ENCODE measurements at places on chromosomes 2 and 18.

DNA sequence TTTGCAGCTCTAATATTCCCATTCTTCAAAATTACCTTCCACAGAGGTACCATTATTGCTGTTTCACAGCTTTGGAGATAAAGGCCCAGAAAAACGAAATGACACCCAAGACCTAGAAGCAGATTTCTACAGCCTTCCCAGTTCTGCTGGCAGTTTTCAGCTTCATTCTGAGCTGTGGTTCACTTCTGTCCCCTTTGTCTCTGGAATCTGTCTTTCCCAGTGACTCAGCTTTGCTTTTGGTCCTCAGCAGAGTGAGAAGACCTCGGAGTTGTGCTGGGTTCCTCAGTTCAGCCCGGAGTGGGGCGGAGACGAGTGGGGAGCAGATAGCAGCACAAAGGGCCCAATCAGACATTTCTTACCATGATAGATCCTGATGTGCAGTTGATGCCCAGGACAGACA, 180.7 kb upstream of the CXCR4 start:
- no peak for DNase-seq

DNA sequence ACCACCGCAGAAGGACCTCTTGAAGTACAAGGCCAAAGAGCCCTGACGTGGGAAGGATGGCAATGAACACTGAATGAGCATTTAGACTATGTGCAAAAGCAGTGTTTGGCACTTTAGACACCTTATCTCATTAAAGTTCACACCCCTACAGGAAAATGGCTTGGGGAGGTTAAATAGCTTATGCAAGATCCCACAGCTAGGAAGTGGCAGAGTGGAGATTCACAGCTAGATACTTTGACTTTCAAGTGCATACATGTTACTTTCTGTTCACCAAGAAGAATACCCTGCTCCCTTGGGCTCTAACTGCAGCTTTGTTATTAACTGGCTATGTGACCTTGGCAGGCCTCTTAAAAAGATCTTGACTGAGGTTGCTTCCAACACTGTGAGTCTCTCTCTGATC, 58.2 kb downstream of the ICOS start:
- DNase-seq = no peak

GRCh38 chr2:73999881-74000597, 15.3 kb downstream of the TET3 start:
- DNase-seq = no peak

GRCh38 chr2:71333619-71334018, 2.0 kb downstream of the ZNF638 start:
- DNase-seq = no peak

DNA sequence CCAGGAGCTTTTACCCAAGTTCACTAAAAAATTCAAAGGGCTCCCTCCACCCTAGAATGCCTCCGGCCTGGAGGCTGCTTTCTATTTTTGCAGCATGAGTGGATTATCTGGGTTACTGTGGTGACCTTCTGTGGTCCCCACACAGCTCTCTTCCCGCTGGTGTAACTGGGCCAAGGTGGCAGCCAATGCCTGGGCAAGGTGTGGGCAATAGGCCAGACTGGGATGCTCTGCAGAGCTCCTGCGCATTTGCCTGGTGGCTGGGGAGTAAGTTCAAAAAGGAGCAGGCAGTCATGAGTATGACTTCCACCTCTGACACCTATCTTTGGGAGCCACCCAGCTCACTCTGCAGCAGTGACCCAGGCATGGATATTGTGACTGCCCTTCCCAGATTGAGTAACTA, 130.5 kb upstream of the SPRED2 start:
- no peak for DNase-seq

DNA sequence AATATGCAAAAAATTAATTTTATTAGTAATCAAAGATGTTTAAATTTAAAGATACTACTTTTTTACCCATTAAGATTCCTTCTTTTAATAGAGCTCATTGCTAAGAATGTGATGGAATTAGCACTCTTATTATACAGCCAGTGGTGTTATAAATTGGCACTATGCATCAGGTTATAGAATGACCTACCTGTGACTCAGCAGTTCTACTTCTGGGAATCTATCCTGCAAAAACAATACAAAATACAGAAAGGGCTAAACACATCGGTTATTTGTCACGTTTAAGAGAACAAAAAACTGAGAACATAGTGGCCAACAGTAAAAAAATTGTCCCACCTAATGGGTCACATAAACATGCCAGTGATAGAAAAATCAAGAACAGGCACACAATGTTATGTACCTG, 9.4 kb upstream of the ADD2 start:
- no peak for DNase-seq

- no peak for DNase-seq
Observed at GRCh38 chr2:65450810-65451209, 18.4 kb upstream of the SPRED2 start.

- DNase-seq = no peak
Observed at GRCh38 chr2:79189465-79189864, 29.9 kb upstream of the REG3A start.

GRCh38 chr2:176415937-176416499, 146.8 kb downstream of the MTX2 start:
- DNase-seq = no peak

DNA sequence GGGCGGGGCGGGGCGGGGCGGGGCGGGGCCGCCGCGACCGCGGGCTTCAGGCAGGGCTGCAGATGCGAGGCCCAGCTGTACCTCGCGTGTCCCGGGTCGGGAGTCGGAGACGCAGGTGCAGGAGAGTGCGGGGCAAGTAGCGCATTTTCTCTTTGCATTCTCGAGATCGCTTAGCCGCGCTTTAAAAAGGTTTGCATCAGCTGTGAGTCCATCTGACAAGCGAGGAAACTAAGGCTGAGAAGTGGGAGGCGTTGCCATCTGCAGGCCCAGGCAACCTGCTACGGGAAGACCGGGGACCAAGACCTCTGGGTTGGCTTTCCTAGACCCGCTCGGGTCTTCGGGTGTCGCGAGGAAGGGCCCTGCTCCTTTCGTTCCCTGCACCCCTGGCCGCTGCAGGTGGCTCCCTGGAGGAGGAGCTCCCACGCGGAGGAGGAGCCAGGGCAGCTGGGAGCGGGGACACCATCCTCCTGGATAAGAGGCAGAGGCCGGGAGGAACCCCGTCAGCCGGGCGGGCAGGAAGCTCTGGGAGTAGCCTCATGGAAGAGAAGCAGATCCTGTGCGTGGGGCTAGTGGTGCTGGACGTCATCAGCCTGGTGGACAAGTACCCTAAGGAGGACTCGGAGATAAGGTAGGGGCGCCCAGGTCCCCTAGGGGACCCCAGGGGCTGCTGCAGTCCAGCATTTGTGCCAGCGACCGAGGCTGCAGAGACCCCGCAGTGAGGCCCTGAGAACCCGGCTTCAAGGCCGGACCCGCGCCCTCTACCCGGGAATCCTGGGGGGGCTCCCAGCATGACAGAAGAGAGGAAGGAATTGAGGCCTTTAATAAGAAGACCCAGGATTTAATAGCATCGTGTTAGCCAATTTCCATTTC, at the start of gene KHK:
Gene KHK (plus strand): TSS at position 49 of the 870 bp plus-strand sequence. CDS start 488 bp downstream, at position 537.
- peak; percentile 22 for DNase-seq

GRCh38 chr18:76610933-76611749, 116.1 kb upstream of the ZNF516 start:
- no peak for DNase-seq

DNA sequence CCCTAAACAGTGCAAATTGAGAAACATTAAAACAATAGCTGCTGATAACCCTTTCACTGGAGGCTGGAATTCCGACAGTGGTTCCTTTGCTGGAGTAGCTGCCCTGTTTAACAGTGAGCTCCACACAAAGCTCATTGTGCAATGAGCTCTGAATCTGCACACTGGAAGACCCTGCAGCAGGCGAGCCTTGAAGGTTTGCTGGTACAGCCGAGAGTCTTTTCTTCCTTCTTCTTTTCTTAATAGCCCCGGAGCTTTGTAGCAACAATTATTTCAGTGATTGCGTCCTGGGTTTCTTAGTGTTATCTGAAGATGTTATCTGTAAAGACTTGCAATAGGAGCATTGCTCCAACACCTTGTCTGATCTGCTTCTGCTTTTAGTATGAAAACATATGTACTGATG, 50.8 kb upstream of the CXCR4 start:
- DNase-seq = no peak

- DNase-seq = no peak
Observed at GRCh38 chr2:229931241-229931640, 8.9 kb downstream of the FBXO36 start.

DNA sequence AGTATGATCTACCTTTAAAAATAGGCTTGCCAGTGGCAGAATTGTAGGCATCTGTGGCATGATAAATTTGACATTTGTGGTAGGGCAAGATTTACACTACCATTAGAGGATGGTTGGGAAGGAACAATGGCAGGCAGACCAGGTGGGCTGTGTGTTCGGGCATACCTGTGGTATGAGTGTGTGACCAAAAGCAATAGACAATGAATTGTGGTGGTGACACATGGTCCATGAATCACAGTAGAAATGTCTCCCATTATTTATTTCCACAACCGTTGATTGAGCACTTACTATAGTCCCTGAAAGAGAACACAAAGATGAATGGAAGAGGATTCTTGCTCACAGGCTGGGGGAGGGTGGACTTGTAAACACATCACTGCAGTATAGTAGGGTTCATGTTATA, 29.9 kb upstream of the RUFY4 start:
- DNase-seq = no peak

DNA sequence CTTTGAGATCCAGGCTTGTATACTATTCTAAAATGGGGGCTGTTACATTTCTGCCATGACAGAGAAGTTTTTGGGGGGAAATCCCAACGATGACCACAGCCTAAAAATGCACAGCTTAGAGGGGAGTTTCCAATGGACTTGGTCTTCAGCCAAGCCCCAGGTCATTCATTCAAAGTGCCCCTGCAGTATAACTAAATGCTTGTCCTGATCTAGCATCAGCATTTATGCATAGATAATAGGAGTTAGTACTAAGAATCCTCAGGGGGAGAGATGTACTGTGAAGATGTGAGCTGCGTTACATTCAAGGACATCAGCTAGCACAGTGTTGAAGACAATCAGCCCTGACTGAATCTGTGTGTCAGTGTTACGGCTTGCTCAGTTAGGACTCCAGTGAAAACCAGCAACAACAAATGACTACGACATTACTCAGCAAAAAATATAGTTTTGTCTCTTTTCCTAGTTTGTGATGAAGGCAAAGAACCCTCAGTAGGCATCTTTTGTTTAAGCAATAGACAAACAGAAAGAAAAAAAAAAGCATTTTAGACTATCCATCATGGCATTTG, 160.9 kb downstream of the ZEB2 start:
- no peak for DNase-seq

DNA sequence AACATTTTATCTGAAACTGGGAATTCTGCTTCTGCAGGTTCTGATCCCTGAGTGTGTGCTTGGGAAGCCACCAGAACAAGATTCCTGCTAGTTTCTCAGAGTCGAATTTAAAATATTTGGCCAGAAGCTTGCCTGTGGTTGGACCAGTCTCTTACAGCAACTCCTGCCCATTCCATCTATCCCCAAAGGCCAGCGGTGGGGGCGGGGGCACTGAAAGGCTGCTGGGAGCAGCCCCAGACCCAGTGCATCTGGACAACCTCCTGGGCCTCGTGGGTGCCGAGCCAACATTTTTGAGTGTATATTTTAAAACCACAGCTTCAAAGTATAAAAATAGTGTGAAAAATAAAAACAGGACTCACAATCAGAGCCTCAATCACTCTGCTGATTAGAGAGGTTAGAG, 38.6 kb upstream of the ZFP36L2 start:
- no peak for DNase-seq

GRCh38 chr2:30262716-30263309, 31.5 kb downstream of the LBH start:
- no peak for DNase-seq

- DNase-seq = no peak
Observed at GRCh38 chr2:102839668-102840388, 78.0 kb downstream of the TMEM182 start.

- DNase-seq = no peak
Observed at GRCh38 chr2:142981069-142981378, 103.6 kb downstream of the KYNU start.

DNA sequence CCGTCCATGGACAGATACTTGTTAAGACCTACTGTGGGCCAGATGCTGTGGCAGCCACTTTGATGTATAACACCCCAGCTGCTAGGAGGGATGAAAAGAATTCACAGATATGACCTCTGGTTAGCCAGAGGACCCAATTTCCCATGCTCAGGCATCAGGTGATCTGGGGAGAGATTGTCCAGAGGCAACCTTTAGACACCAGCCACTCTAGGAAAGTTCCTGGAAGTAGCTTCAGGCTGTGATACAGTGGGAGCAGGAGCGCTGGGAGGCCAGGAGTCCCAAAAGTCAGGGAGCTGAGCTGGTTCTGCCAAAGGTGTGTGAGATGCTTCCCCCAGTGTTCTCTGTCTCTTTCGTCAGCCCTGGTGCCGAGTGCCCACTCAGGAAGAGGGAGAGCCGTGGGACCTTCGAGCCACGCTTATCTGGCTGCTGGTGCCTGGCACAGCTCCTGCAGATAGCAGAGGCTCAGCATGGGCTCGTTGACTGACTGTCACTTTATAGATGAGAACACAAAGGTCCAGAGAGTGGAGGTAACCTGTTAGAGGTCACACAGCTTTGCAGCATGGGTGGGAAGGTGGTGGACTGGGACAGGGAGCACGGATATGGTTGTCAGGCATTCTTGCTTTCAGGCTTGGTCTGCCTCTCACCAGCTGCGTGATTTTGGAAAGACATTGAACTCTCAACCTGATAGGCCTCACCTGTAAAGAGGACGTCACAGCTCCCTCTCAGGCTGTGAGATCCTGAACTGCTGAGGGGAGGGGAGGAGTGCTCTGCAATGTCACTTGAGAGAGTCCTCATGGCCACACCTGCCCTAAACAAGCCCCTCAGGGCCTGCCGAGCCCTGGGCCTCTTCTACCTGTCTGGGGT, 7.8 kb upstream of the RALB start:
- no peak for DNase-seq

DNA sequence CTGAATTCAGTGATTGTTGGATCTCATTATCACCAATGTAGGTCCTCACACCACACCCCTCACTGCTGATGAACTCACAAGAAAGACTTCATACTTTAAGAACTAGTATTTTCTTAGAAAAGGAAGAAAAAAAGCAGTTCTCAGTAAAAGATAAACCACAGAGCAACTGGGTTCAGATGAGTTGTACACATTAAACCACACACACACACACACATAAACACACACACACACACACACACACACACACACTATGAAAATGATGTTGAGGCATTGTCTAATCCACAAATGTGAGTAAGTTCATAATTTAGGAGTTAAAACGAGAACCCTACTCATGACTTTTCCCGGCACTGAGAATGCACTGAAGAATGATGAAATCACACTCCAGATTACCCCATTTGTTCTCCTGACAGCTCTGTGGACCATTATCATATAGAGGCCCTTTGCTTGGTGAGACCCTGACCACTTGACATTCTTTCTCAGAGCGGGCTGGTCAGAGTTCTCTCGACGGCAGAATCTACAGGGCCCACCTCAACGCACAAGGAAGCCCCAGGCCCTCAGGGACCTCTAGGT, 106.2 kb downstream of the BCL2 start:
- DNase-seq = no peak

DNA sequence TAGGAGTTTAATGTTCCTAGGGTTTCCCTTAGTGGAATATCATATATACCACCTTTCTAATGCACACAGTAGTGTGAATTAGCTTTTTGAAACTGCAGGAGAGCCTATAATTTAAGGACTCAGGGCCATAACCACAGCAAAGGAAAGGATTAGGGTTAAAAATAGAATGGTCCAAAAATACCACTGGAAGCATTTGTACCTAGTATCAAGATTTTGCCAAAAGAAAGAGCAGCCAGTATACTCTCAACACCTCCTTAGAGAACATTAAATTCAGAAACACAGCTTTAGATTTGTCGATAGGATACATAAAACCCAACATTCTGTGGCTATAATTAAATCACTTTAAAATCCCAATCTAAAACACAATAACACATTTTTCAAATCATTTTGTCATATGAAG, 634.9 kb downstream of the EPHA4 start:
- no peak for DNase-seq

Data from stimulated activated CD4-positive, alpha-beta T cell treated with anti-CD3 and anti-CD28 coated beads, Interleukin-4, amount 100 ng/mL, for 1 hour (primary cell).